ENCODE measurements at places on chromosomes 11 and 22.

DNA sequence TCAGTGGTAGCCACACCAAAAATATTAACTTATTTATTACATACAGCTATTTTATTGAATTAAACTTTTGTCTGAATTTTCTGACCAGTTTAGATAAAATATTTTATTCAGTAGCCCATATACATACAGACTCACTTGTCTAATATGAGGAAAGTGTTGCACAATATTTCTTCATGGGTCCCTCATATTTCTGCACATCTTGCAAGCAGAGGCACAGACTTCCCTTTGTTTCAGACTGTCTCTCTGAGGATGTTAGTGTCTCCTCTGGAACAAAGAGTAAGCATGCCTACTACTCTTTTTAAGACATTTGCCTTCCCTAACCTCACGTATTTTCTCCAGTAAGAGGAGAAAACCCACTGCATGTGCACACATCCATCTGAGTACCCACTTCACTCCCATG is 81.2 kb downstream of the OR5AK2 start:
- no peak for DNase-seq

DNA sequence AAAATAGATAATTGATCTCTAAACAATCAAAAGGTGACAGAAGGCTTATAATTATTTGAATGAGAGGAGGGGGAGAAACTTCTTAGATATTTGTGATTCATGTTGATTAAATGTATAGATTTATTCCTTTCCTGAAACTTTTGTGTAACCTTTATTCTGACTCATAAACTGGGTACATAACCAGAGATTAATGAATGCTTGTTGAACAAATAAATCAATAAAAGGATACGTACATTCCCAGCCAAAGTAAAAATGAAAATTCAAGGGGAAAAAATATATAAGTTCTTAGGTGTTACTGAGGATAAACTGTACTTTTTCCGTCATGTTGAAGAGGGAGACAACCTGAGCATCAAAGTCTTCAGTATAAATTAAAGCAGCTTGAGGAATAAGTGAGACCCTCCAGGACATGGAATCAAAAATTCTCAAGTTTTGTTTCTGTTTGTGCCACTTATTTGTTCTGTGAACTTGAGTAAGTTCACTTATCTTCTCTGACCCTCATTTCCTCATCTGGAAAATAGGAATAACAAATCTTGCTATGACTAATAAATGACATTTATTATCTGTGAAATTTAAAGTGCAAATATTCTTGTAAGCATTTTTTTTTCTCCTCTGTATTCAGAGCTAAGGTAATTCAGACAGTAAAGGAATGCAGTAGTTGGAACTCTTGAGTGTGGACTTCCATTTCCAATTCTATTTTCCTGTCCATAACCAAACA is 195.4 kb downstream of the METTL15 start:
- DNase-seq, result no peak

- no peak for DNase-seq
These were observed 25.1 kb downstream of the KCNQ1OT1 start for GRCh38 chr11:2674658-2675131.

DNA sequence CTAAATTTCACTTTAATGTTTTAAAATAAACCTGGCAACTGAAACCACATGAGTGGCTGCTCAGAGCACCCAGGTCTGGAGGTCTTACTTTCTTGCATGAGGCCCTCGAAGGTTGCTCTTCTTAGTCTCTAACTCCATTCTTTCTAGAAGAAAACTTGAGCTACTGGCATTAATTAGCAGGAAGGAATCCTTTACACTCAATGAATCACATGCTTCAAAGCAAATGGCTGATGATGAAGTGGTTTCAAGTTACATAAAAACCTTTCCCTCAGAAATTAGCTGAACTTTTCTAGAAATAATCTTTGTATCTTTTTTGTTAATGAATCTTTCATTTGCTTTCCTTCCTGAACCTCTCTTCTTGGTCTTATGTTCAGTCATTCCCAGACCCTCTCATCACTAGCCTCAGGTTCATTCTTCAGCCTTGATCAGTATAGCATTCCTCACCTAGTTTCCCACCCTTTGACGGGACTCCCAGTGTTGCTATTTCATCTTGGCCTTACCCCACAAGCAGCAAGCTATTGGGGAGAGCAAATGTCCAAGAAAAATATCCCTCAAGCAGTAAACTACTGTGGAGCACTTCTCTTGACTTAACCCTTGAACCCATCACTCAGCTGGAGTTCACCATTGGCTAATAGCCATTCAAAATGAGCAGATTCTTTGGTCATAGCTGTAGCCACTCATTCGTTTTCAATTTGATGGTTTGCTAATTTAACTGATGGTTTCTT is 75.1 kb downstream of the INSC start:
- no peak for DNase-seq
